ENCODE measurements at places on chromosomes 7 and 10. TPM values are rescaled to one million over a fixed set of nuclear protein-coding genes. Genes with fewer than 3 reads are reported as not detected.

Gene PRPS1L1
- not detected for total RNA-seq

Gene CTAGE6
- 0.40 TPM for total RNA-seq

Gene CCDC7
- 39.0 TPM for total RNA-seq

Gene FAM25C
- total RNA-seq = not detected

DNA sequence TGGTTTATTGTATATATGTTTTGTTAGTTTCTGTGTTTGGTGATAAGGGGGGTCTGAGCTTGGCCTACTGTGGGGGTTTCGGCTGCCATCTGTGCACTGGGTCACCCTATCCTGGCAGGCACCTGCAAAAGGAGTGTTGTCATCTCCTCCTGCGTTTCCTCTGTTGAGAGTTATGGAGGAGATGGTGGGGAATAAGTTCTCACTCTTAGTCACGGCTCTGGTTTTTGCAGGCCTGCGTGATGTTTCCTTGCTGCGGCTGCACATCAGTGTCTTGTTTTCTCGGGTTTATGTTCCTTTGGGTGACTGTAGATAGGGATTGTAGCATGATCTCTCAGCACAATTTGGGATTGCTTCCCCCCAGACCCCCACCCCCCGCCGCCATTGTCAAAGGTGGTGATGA lies 36.8 kb downstream of the CCM2 start:
- H3K27me3 ChIP-seq = no peaks in the 10 kb centered on the region
- peaks cover 66% of the 10 kb centered on the region for H3K4me1 ChIP-seq
- no peak overlapping the region for H3K4me3 ChIP-seq
- peak; percentile 32 for DNase-seq
- peaks cover 42% of the 10 kb centered on the region for H3K36me3 ChIP-seq

Gene FRMPD2
- total RNA-seq = 0.20 TPM

DNA sequence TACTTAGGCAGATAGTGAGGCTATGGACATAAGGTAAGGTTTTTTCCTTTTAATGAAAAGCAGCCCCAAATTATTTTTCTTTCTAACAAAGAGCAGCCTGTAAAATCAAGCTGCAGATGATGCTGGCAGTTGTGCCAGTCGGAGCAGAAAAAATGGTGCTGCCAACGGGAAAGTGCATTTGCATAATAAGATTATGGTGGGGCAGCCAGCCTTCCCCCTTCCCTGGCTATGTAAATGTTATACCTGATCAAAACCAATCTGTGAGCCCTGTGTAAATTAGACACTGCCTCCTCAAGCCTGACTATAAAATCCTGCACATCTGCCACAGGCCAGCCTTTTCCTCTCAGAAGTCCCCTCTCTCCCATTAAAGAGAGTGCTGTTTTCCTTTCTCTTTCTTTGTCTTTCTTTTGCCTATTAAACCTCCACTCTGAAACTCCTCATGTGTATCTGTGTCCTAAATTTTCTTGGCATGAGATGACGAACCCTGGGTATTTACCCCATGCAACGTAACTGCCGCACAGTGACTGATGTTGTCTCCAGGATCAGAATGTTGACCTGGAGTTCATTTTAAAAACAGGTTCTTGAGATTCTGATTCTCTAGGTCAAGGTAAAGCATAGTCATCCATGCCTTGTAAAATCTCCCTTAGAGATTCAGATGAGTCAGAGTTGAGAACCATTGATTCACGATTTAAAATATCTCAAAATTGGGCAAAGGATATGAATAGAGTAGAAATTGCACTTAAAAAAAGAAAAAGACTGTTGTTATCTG lies 167.3 kb upstream of the C1GALT1 start:
- H3K27ac ChIP-seq = no peak overlapping the region
- no peak overlapping the region for H3K4me3 ChIP-seq
- no peaks in the 10 kb centered on the region for H3K27me3 ChIP-seq
- DNase-seq = no peak
- no peaks in the 10 kb centered on the region for H3K4me1 ChIP-seq
- H3K36me3 ChIP-seq = no peaks in the 10 kb centered on the region

Gene ATRNL1
- total RNA-seq = not detected

DNA sequence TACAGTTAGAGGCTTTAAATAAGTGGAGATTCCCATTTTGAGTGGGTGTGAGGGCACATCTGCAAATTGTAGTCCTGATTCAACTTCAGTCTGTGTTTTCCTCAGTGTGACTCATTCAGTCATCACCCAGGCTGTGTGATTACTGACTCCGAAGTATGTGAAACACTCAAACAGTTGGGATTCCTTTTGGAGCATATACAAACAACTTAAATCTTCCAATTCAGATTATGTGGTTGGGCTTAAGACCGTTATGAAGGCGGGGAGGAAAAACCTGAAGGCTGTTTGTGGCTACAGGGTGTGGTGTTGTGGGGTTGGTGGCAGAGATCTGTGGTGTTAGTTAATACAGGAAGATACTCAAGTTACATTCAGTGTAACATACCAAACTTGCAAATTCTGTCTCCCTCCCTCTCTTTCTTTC lies 259.7 kb upstream of the FERD3L start:
- no peaks in the 10 kb centered on the region for H3K27me3 ChIP-seq
- H3K4me1 ChIP-seq = peaks cover 5% of the 10 kb centered on the region
- DNase-seq = peak; percentile 14
- no peak overlapping the region for H3K4me3 ChIP-seq
- H3K27ac ChIP-seq = no peak overlapping the region

Gene SUN3
- total RNA-seq = not detected

Gene AKR1C8
- 7.2 TPM for total RNA-seq

- H3K4me3 ChIP-seq = no peak overlapping the region
- DNase-seq = no peak
- no peaks in the 10 kb centered on the region for H3K27me3 ChIP-seq
- no peaks in the 10 kb centered on the region for H3K4me1 ChIP-seq
- H3K36me3 ChIP-seq = no peaks in the 10 kb centered on the region
These were observed 194.9 kb upstream of the CDCA7L start for GRCh38 chr7:22140578-22140977.

Gene CLDN4
- total RNA-seq = 0.09 TPM

DNA sequence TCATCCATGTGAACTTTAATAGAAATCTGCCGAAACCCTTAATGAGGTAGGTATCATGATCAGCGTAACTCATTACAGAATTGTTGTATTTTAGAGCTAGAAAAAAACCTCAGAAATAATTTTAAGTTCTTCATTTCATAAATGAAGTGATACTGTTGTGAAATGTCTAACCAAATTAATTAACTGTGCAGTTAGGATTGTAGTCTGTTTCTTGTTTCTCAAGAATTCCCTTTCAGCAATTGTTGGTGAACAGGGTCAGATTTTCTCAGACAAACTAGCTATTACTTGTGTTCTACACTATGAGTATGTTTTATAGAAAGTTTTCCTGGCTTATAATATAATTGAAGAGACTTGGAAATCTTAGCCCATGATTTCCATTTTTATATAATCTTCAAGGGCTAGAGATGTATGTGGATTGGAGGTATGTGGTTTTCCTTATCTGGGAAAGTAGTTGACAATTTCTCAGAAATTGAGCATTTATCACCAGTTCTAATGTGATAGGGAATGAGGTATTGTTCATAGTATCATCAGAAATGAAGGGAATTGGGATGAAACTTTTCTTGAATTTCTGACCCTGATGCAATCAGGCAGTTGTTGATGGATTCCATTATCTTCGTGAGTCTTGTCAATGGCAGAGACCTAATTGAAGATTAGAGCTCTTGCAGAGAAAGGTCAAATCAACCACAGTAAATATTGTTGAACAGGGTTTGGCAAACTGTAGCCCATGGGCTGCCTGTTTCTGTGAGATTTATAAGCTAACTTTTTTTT lies 55.0 kb downstream of the ST7 start:
- no peak overlapping the region for H3K27ac ChIP-seq
- H3K4me1 ChIP-seq = peaks cover 13% of the 10 kb centered on the region
- peaks cover 5% of the 10 kb centered on the region for H3K27me3 ChIP-seq
- DNase-seq = no peak

- no peaks in the 10 kb centered on the region for H3K36me3 ChIP-seq
- peaks cover 5% of the 10 kb centered on the region for H3K4me1 ChIP-seq
- H3K4me3 ChIP-seq = no peak overlapping the region
- no peak for DNase-seq
These were observed 354.1 kb downstream of the TNS3 start for GRCh38 chr7:47227762-47228177.

GRCh38 chr10:72309290-72310240 lies 35.8 kb downstream of the DDIT4 start:
- no peak overlapping the region for H3K4me3 ChIP-seq
- no peaks in the 10 kb centered on the region for H3K36me3 ChIP-seq
- peaks cover 39% of the 10 kb centered on the region for H3K4me1 ChIP-seq

GRCh38 chr10:92702301-92702916 lies 12.7 kb downstream of the HHEX start:
- H3K27ac ChIP-seq = no peak overlapping the region
- peaks cover 24% of the 10 kb centered on the region for H3K4me1 ChIP-seq
- peaks cover 32% of the 10 kb centered on the region for H3K27me3 ChIP-seq
- no peak overlapping the region for H3K4me3 ChIP-seq
- no peak for DNase-seq

- no peak for DNase-seq
- no peak overlapping the region for H3K27ac ChIP-seq
- H3K36me3 ChIP-seq = no peaks in the 10 kb centered on the region
- H3K27me3 ChIP-seq = no peaks in the 10 kb centered on the region
These were observed 213.0 kb downstream of the BUB3 start for GRCh38 chr10:123367195-123367594.

Gene PDK4
- total RNA-seq = 2.3 TPM

Gene PDE6C
- total RNA-seq = not detected

- H3K27ac ChIP-seq = no peak overlapping the region
- DNase-seq = no peak
- H3K4me1 ChIP-seq = peaks cover 35% of the 10 kb centered on the region
- no peaks in the 10 kb centered on the region for H3K27me3 ChIP-seq
- H3K4me3 ChIP-seq = no peak overlapping the region
- H3K36me3 ChIP-seq = no peaks in the 10 kb centered on the region
These were observed 46.6 kb upstream of the GRID1 start for GRCh38 chr10:86413046-86413728.

GRCh38 chr7:82091126-82091684 lies 321.4 kb upstream of the HGF start:
- DNase-seq = no peak
- no peaks in the 10 kb centered on the region for H3K27me3 ChIP-seq
- H3K36me3 ChIP-seq = no peaks in the 10 kb centered on the region
- no peaks in the 10 kb centered on the region for H3K4me1 ChIP-seq

DNA sequence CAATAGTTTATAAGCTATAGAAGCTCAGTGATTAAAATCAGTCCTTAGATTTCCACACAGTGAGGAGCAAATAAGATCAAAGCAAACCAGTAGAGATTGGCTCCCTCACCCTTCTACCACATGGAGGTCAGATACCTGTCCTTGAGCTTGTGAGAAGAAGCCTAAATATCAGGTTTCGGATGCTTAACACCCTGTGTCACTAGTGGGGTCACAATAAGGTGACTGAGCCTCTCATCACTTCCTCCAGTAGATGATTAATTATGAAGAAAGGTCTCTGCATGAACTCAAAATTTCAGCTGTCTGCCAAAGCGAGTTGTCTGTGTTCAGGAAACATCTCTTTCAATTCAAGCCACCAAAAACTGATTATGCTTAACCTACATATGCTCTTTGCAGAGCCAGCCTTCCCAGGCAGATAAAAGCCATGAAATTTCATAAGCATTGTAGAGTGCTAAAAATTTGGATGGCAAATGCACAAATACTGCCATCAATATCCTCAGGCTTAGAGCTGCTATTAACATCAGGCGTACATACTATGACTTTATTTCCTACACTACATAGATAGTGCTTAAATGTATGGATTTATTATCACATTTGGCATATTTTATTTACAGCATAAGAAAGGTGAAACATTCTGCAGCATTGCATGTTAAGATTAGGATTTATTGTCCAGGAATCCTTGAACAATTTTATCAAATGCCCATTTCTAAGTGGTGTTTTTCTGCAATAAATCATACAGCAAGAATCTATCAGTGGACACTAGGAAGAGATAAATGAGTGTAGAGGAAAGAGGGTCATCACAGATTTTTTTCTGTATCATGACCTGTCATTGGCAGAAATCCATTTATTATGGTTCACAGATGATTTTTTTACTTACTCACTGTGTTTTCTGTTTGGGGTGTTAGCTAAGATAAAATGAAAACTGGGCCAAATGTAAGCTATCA lies 285.1 kb upstream of the SP8 start:
- H3K36me3 ChIP-seq = no peaks in the 10 kb centered on the region
- no peak overlapping the region for H3K27ac ChIP-seq
- H3K27me3 ChIP-seq = no peaks in the 10 kb centered on the region
- H3K4me1 ChIP-seq = no peaks in the 10 kb centered on the region
- no peak for DNase-seq

DNA sequence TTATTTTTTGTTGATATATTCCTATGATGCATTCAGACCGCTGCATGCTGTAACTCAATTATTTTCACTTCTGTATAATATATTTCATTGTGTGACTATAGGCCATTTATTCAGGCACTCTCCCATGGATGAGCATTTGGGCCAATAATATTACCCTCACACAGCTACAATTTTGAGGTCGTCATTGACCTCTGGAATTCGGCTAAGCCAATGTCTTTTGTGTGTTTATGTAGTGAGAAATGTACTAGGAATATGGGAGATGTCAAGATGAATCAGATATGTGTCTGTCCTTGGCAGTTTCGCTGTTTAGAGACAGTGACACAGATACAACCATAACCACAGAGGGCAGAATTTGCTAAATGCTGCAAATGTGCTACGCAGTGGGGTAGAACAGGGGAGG lies 474.2 kb downstream of the ADRA2A start:
- no peak overlapping the region for H3K27ac ChIP-seq
- no peak overlapping the region for H3K4me3 ChIP-seq
- H3K36me3 ChIP-seq = no peaks in the 10 kb centered on the region
- no peaks in the 10 kb centered on the region for H3K27me3 ChIP-seq
- DNase-seq = no peak

GRCh38 chr7:156473476-156474240 lies 166.9 kb upstream of the RNF32 start:
- H3K27ac ChIP-seq = no peak overlapping the region
- peaks cover 8% of the 10 kb centered on the region for H3K27me3 ChIP-seq
- H3K4me1 ChIP-seq = peaks cover 5% of the 10 kb centered on the region

DNA sequence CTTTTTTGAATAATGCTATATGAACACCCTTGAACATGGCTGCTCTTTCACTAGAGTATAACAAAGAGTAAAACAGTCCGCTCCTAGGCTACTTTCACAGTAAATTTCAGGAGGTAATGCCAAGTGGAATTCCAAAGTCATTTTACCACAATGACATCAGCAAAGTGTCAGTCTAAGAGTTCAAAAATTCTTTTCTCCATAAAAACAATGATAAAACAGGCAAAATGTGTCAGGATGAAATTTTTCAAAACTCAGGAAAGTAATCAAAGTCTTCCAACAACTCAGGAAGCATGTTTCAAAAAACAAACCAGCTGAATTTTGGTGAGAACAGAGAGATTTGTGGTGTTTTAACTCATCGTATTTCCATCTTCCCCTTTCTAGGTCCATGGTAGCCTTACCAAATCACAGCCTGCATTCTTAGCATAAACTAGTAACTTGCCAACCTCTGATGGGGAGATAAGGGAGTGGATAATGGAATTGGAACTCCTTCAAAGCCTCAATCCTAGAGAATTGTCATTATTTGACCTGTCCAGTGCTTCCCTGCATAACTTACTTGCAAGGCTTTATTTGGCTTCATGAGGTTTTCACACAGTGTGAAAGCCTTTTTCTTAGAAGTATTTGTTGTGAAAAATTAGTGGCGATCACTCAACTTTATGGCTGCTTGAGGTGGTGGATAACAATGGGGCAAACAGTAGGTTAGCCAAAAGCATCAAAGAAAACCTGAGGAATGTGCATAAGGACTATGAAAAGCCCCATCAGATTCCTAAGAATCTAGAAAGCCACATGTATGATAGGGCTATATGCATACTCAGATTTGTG lies 302.7 kb downstream of the HDAC9 start:
- no peak overlapping the region for H3K4me3 ChIP-seq
- H3K27ac ChIP-seq = no peak overlapping the region
- H3K27me3 ChIP-seq = no peaks in the 10 kb centered on the region
- H3K36me3 ChIP-seq = no peaks in the 10 kb centered on the region
- H3K4me1 ChIP-seq = no peaks in the 10 kb centered on the region

Measured in natural killer cell (primary cell).